ENCODE measurements at places on chromosomes 1 and 21.

DNA sequence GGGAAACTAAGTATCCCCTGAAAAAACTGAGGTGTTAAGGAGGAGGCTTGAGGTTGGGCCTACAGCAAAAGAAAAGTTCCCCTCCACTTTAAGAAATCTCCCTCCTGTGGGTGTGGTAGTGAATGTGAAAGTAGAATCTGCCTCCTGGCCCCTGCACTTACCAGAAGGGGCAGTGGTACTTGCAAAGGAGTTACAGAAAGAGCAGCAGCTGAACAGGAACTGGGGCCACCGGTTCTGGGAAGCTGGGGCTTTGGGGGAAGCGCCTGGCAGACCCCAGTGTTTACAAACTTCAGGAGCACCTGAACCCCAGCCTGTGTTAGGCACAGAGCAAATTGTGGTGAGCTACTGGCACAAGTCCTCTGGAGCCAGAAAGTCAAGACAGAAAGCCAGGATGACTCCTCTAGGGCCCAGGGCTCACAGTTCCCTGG is 250.2 kb upstream of the FGGY start:
- no peak for DNase-seq

- no peak for DNase-seq
Observed at GRCh38 chr1:226809785-226810571, 60.4 kb upstream of the PSEN2 start.

- DNase-seq: no peak
Observed at GRCh38 chr1:204331847-204332487, 27.8 kb downstream of the PLEKHA6 start.

DNA sequence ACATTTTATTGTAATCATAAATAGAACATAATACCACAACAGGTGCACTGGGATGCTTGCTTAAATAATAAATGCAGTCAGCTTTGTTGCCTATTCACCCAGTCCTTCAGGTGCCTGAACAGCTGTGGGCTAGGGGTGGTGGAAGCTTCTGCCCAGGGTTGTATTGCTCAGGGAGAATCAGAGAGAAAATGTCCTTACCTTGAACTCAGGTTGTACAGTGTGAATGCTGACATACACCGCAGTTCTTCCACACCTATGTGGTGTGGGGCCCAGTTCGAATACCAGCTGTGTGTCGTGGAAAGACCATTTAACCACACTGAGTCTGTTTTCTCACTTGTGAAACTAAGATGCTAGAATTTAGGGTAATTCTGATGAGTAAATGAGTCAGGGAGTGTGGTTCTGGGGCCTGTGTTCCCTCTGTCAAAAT is 115.7 kb upstream of the ATP1A1 start:
- DNase-seq: no peak

DNA sequence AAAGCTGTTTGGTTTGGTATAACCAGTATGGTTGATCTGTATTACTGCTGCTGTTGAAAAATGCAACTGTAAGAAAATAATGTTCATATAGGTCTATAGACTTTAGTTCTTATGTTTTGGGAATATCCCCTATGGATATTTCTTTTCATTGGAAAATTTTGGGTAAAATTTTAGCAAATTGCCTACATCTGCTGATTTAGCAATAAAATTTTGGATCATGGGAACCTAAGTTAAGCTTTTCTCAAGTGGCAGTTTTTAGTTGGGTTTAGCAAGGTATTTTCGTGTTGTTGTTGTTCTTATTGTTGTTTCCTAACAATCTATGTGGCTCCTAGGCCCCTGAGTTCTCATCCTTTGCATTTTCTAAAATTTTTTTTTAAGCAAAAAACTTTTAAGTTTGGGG is 167.1 kb downstream of the PHTF1 start:
- no peak for DNase-seq

GRCh38 chr1:201164645-201165044 is 10.4 kb upstream of the TMEM9 start:
- DNase-seq: no peak

- DNase-seq: no peak
Observed at GRCh38 chr1:93675931-93676330, 5.7 kb downstream of the BCAR3 start.

- DNase-seq: no peak
Observed at GRCh38 chr1:245583081-245583480, 428.3 kb downstream of the KIF26B start.

DNA sequence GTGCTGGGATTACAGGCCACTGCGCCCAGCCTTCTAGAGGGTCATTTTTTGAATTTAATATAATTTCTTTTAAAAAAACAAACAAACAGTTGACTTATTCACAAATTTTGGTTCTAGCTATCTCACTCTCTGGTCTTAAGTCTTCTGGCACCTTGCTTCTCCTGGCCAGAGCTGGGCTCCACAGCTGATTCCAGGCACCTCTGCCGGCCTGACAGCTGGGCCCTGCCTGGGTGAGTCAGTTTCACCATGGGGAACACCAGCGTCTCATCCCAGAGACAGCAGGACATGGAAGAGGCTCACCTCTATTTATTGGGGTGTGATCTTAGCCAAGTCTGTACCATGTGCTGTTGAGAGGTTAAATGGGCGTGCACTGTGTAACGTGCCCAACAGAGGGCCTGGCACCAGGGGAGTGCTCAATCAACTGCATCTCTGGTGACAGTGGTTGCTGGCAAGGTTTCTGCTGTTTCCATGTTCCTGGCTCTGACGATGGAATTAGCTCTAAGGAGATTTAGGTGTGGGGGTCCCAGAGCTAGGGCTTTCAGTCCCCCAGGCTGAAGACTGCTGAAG is 956 bp downstream of the CPLANE2 start:
- DNase-seq: no peak

- DNase-seq: no peak
Observed at GRCh38 chr21:36200081-36200561, 43.5 kb downstream of the DOP1B start.

- DNase-seq: no peak
Observed at GRCh38 chr1:24735509-24736375, 9.5 kb upstream of the CLIC4 start.

GRCh38 chr1:25616987-25617624 is 515 bp downstream of the MAN1C1 start:
- DNase-seq: no peak

DNA sequence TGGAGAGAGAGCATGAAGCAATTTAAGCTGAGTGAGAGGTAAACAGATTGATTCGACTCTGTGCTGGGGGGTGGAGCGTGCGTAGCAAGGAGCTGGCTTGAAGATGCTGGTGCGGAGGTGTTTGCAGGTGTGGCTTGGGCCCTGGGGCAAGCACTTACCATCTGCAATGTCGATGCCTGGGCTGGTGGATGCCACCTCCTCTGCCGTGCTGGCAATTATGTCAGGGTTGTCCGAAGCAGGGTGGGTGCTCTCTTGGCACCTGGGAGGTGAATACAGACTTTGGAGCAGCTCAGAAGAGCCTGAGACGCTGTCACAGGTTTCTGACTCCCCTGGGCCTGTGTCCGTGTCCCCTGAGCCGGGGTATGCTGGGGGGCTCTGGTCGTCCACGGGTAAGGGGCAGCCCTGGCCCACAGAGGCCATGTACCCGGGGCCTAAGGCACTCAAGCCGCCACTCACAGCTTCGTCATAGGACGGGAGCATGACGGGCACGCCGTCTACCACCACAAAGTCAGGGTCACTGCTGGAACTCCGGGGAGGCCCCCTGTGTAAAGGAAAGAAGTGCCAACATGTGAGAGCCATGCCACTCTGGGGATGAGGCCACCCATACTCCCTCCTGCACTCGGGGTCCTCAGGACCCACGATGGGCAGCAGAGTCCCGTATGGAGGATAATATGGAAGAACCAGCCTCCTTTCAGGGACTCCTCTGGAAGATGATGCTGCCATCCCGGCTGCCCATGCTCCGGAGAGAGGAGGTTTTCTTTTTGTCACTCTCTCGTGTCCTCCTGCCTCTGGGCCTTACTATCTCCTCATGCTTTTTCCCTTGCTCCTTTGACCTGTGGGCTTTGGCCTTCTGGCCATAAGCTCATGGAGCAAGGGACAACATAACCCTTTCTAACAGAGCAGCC is 80.3 kb upstream of the TLR5 start:
- no peak for DNase-seq

GRCh38 chr1:18581420-18581880 is 49.2 kb upstream of the PAX7 start:
- DNase-seq: peak; percentile 26

GRCh38 chr1:5910666-5911065 is 81.6 kb downstream of the NPHP4 start:
- DNase-seq: no peak

- DNase-seq: no peak
Observed at GRCh38 chr1:109770331-109771095, 6.8 kb upstream of the EPS8L3 start.

DNA sequence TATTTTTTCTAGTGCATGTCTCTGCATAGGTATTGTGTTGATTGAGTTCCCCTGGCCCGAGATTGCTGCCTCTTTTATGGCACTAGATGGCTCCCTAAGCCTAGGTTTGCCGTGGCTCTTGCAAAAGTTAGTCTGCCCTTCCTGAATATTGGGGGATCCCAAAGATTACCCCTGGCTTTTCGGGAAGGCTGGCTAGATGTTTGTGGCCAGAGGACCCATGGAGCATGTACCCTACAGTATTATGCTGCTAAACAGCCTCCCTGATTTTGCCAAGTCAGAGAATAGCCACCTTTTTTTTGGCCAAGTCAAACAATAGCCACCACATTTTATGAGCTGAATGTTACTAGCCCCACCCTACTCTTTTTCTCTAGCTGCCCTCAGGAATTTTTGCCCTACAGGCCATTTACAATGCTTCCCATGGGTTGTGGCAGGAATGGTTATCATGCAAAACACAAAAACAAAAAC is 343.2 kb downstream of the OLFM3 start:
- DNase-seq: no peak

DNA sequence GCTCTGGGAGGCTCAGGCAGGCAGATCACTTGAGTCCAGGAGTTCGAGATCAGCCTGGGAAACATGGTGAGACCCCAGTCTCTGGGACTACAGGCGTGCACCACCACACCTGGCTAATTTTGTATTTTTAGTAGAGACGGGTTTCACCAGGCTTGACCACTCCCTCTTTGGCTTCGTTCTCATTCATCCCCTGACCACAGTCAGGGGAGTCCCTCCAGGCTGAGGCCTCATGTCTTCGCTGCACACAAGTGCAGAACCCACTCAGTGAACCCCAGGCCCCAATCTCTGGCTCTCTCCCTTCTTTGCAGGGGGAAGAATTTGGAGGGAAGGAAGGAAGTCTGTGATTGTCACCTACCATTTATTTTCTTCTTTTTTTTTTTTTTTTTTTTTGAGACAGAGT is 9.2 kb upstream of the RPS6KA1 start:
- no peak for DNase-seq

GRCh38 chr21:44353191-44353970 is at the start of gene TRPM2:
Gene TRPM2 (plus strand): TSS chr21:44353621. CDS start chr21:44353701, 80 bp downstream.
- no peak for DNase-seq

DNA sequence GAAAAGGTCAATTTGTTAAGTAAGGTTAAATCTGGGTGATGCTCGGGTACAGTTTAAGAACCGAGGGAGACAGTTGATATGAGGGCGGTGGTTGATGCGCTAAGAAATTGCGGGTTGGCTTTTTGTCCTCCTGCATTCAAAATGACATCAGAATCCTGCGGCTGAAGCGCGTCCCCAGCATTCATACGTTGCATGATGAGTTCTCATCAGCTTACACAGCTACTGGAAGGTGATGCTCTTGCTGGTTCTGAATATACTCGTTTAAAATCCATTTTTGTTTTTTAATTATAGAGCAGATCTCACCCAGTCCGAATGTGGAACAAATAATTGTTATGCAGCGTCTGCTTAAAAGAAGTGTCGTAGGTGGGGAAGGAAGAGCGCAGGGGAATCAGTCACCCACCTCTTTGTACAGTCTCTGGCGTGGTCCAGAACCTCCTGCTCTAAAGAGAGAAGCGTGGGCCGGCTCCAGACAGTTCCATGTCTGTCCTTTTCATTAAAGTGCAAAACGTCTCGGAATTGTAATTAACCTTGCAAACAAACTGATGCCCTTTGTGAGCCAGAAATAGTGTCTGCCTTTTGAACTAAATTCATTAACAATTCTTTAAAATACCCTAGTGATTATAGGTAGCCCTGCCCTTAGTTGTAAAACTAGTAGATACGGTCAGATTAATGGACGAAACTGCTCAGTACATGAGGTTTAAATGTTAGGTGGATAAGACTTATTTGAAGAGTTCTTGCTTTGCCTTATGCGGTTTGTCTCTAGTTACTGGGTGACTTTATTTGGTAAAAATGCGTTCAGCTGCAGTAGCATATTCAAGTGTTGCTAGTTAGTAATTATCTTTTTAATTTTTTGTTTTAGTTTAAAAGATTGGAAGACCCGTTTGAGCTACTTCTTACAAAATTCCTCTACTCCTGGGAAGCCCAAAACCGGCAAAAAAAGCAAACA is 741 bp downstream of the RGS2 start:
- DNase-seq: no peak

Measured in COLO829 (cell line).